ENCODE measurements at places on chromosomes 1 and 21.

DNA sequence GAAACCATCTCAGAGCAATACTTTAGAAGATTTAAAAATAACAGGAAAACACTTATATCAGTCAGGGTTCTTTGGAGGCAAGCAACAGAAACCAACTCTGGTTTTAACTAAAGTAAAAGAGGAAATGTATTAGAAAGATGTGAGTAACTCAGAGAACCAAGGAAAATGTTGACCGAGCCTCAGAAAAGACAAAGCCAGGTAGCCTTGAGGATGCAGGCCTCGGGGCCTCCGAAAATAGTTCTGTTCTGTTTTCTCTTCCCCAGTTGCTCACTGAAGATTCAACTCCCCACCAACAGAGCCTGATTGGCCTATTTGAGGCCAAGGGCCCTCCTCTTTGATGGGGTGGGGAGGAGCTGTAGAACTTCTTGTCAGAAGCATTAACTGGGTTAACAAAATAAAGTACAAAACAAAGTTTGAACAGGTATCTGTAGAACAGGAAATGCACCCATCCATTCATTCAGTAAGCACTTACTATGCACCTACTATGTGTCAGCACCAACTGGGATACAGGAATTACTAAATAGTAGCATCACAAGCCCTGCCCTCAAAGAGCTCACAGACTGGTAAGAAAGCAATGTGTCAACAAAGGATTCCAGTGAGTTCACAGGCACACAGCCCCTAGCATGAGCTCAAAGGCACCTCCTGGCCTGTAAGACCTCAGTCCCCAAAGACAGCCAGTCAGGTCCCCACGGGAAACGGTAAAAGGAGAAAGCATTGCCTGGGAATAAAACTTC, 12.6 kb downstream of the SLAMF8 start:
- DNase-seq, result no peak

- DNase-seq, result no peak
Measured at GRCh38 chr1:3690282-3691065, 38.2 kb downstream of the TP73 start.

DNA sequence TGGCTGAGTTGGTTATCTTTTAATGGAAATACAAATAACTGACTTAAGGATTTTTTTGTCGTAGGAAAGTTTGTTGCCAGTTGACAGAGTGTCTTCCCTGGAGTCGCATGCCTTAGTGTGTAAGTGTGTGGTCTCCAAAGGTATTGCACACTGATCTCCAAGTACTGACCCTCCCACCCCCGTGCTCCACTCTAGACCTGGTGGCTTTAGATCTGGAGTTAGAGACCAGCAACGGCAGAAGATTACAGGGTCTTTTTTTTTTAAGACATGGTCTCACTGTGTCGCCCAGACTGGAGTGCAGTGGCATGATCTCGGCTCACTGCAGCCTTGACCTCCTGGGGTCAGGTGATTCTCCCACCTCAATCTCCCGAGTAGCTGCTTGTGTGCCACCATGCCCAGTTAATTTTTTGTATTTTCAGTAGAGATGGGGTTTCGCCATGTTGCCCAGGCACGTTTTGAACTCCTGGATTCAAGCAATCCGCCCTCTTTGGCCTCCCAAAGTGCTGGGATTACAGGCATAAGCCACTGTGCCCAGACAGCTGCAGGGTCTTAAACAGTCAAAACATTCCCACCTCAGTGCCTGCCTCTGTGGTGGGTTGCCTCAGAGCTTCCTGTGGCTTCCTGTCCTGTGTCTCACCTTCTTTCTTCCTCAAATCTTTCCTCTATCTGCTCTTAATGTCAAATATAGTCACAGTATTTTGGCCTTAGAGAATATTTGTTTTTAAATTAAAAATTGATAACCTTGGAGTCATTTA, 6.9 kb downstream of the TRAPPC10 start:
- no peak for DNase-seq

GRCh38 chr1:26614655-26615411, 81.0 kb upstream of the ARID1A start:
- no peak for DNase-seq

DNA sequence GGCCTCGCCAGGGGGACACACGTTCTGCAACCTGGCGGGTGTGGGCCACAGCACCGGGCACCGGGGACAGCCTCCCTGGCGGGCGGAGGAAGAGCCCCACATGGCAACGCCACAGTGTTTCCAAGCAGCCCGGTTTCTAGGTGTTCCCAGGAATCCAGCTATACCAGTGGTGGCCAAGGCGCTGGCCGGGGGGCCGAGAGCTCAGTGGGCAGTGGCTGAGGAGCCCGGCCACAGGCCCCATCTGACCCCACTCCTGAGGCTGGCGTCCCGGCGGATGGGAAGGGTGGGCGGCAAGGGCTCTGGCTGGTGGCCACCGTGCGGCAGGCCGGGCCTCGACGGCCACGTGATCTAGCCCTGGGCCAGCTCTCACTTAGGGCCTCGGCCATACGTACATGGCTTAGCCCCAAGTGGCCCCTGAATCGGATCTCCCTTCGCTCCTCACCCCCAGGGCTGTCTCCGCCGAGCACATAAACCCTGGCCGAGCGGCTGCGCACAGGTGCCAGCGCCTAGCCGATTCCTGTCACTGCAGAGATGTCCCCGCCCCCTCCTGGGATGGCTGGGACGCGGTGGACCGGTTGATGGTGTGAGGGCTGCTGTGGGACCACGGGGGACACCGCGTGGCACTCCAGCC, 68.7 kb downstream of the MORN1 start:
- no peak for DNase-seq
